ENCODE measurements at places on chromosomes 2 and 18.

DNA sequence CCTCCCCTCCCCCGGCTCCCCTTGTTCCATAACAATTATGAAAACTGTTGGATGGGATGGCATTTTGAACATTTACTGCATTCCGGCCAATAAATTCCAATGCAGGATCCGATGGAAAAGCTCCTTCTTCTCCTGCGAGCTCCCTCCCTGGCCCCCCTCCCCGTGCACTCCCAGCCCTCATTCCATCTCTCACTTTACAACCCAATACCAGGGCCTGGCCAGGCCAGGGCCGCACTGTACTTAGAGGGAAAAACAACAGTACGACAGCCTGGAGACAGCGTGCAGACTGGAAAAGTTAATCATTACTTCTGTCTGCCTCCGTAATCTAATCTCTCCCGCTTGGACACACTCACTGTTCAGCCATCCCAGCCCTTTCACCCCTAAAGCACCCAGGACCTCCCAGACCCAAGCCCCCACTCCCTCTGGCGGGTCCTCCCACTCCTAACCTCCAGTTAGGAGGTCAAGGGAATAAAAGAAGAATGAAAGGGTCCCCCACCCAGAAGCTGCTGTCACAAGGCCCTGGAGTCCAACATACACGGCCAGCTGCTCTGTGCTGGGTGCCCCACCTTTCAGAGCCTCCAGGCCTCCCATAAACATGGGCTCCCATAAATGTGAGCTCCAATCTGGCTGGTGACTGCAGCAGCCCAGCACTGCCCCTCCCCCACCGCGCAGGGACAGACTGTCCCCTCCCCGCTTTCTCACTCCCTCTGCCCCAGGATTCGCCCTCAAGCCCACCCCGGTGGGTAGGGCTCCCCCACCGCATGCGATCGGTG lies 20.6 kb downstream of the SMAD7 start:
- no peak for DNase-seq

DNA sequence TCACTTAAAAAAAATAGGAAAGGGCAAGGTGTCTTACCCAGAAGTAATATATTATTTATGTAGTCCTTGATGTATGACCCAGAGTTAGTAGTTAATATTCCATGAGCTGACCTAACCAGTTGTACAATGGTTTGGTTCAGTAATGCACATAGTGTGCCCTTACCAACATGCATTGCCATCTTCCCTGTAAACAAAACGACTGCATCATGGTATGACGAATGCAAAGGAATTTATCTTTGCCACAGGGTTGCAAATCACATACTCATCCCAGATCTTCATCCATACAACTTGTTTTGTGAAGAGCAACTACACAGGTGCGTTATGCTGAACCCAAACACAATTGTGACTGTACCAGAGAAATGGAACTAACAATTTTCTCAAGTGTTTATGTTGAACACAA lies 68.9 kb upstream of the ZSWIM2 start:
- no peak for DNase-seq

DNA sequence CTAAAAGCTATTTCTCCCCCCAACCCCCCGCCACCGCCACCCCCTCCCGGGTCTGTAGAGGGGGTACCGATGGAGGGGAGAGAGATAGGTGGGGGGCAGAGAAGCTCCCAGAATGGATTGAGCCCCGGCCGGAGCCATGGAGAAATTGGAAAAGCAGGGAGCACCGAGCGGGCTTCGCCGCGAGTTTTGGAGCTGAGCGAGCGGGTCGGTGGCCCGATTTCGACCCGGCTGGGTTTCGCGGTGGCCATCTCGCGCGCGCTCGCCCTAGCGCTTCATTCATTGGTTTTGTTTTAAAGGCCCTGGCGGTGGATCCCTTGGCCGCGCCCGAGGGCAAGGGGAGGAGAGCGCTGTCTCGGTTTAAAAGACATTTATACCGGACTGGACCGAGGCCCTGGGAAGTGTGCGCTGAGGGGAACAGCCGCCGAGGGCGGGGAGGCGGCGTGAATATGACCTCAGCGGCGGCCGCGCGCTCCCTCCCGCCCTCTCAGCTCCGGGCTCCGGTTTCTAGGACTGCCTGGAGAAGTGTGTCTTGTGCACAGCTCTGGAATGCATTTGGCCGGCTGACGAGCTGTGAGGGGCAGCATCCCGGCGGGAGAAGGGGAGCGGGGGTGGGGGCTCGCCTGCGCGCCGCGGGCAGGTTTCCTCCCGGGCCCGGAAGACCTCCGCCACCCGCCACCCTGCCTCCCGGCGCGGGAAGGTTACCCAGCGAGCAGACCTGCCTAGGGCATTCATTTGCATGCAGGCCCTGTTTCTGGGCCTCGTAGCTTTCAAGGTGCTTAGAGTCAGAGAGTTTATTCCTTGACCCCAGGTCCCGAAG lies 1.7 kb upstream of the SMAD7 start:
- no peak for DNase-seq

DNA sequence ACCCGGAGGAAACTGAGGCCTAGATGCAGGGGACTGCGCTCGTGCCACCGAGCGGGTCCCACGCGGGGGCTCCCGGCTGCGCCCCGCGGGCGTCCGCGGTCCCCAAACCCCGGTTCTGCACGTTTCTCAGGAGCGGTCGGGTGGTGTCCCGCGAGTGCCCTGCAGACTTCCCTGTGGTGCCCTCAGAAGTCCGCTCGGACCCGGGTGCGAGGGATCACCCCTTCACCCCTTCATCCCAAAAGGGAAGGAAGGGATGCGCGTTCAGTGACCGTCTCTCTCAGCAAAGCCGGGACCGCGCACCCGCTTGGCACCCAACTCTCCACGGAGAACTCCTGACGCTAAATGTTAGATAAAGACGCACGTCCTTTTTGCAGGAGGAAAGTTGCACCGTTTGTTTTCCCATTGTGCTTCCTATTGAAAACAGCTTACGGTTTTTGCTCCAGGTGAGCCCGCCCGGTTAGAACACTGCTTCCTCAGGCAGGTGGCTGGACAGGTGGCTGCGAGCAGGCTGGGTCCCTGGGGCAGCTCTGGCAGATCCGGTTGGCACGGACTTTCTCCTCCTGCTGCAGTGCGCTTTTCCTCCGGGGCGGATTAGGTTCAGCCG lies 779 bp downstream of the DGKD start:
- no peak for DNase-seq

DNA sequence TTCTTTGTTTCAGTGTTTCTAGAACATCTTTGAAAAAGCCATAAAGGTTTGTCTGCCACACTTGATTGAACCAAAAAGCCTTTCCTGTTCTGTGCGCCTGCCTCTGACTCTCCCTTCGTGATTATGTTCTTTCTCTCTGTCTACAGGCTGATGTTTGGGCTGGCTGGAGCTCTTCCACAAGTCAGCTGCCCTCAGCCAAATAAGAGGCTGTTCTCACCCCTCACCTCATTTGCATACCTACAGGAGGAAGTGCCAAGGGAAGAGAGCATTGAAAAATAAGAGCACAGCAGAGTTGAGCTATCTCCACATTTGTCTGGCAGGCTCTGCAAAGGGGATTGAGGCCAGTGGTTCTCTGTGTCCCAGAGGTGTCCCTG lies 15.8 kb downstream of the INPP5D start:
- DNase-seq = no peak

GRCh38 chr2:219168526-219168925 lies 1.3 kb downstream of the SLC23A3 start:
- no peak for DNase-seq

- no peak for DNase-seq
Observed at GRCh38 chr2:106607371-106607770, 120.2 kb downstream of the CD8B2 start.

DNA sequence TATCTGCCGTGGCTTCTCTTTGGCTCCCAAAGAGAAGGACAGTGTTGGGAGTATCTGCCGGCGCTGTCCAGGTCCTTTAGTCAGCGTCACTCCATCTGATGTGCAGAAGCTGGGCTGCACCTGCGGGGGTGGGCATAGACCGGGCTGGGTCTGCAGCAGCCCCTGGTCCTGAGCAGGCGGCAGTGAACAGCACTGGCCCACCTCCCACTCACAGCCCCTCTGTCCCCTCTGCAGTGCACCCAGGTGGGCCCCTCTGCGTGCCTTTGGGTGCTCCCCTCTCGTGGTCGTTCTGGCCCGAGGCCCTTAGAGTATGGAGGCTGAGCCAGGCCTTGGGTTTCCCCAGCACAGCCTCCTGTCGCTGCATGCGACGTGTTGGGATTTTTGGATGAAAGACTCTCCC lies 95.7 kb downstream of the USP40 start:
- no peak for DNase-seq
